ENCODE measurements at places on chromosomes 5 and 9.

GRCh38 chr9:96719921-96720320, 58.0 kb downstream of the ZNF510 start:
- no peak for DNase-seq

- DNase-seq, result no peak
Observed at GRCh38 chr5:76820526-76820890, 1.7 kb downstream of the F2RL1 start.

DNA sequence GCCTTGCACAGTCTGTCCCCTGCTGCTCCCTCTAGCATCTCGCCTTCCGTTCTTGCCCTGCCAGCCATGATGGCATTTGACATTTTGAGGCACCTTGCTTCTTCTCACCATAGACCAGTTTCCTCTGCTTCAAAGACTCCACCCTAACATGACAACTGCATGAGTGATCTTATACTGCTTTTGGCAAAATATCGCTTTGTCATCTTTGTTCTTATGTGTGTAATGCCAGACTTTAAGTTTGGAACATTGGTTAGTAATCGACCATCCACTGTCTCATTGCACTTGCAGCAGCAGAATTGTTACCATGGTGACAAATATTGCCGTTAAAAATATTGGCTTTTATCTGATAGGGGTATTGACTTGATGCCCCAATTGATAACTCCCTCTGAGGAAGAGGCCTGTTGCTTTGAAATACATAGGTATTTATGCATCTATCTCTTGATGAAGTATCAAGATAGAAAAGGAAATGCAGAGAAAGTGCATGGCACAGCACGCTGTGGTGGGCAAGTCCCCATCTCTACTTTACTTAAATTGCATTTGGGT, 6.8 kb downstream of the GARIN3 start:
- no peak for DNase-seq

- DNase-seq, result no peak
Observed at GRCh38 chr9:133715295-133715865, 22.8 kb downstream of the SARDH start.

DNA sequence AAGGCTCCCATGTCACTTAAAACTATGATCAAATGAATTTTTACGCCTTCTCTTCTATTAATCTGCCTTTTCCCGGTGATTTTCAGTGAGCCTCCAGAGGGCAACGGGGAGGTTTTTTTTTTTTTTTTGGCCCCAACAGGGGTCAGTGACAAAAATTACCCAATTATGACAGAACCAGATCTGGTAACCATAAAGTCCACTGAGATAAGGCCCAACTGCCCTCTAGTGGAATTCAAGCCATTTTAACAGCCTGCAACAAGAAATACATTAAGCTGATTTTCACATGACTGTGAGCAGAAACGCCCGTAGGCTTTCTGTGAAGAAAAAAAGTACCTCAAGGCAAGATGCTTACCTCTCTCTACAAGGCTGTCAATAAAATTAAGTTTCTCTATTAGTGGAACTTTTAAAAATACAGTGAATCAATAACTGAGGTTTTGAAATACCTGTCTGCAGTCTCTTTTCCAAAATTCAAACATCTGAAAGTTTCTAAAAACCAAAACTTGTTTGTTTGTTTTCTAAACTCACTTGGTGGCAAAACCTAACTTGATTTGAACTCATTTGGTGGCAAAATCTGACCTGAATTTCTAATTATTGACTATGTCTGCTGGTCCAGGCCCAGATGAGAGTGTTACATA, 49.7 kb upstream of the FST start:
- no peak for DNase-seq

- DNase-seq, result no peak
Observed at GRCh38 chr9:120875643-120875953, 1.4 kb downstream of the PHF19 start.

GRCh38 chr5:119179857-119180641, 109.2 kb downstream of the DMXL1 start:
- no peak for DNase-seq

DNA sequence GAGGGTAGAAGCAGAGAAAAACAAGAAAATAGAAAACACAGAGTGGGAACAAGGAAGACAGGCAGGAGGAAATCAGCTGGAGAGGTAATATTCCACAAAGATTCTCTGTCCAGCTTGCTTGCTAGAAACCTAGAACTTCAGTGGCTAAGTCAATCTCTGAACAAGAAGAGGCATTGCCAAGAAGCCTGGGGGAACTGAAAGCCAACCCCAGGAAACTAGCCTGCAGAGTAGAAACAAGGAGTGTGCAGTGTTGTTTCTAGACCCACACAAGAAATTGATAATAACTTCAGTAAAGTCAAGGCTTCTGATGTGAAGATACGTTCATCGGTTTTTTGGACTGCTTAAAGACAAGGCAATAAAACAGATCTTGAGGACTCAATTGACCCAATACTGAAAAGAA, 234.5 kb upstream of the MAP3K1 start:
- no peak for DNase-seq

- DNase-seq, result no peak
Observed at GRCh38 chr5:157555037-157555640, 20.4 kb downstream of the ADAM19 start.

- no peak for DNase-seq
Observed at GRCh38 chr5:111743512-111743911, 13.5 kb downstream of the NREP start.

GRCh38 chr5:160287378-160288051, 24.8 kb downstream of the CCNJL start:
- no peak for DNase-seq

GRCh38 chr9:79858508-79858907, 286.7 kb downstream of the TLE4 start:
- DNase-seq, result no peak

GRCh38 chr9:85258823-85259370, 482.9 kb downstream of the AGTPBP1 start:
- no peak for DNase-seq

DNA sequence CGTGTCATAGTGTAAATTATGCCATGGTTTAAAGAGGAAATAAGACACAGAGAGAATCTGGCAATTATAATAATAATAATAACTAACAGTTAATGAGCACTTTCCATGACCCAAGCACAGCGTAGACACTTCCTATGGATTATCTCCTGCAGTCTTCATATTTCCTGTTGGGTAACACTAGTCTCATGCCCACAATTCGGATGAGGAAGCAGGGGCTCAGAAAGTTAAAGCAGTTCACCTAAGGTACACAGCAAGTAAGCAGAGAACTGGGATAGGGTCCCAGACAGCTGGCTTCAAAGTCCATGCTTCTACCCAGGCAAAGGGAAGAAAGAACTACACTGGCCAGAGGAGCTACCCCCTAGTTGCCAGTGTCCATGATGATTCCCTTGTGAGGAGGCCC, 27.9 kb upstream of the TGFBI start:
- DNase-seq, result no peak

- DNase-seq, result no peak
Observed at GRCh38 chr9:137078701-137079400, 1.5 kb downstream of the UAP1L1 start.

DNA sequence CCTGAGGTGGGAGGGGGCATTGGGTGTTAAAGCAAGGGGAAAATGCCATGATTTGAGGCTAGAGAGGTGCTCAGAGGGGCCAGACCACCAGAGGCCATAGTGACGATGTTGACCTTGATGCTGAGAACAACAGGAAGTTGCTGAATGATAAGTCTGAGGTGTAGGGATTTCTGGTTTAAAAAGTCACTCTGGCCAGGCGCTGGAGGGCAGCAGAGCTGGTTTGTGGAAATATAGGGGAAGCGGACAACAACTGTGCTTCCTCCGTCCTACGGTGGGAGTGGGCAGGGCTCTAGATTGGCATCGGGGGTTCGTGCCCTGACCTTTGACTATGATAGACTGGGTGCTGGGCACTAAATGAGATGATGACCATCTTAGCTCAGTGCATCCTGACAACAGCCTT, 44.7 kb downstream of the STOM start:
- DNase-seq, result no peak

GRCh38 chr5:79771387-79771786, 81.8 kb downstream of the CMYA5 start:
- no peak for DNase-seq

GRCh38 chr9:125989524-125990180, 242.5 kb downstream of the PBX3 start:
- DNase-seq, result no peak

DNA sequence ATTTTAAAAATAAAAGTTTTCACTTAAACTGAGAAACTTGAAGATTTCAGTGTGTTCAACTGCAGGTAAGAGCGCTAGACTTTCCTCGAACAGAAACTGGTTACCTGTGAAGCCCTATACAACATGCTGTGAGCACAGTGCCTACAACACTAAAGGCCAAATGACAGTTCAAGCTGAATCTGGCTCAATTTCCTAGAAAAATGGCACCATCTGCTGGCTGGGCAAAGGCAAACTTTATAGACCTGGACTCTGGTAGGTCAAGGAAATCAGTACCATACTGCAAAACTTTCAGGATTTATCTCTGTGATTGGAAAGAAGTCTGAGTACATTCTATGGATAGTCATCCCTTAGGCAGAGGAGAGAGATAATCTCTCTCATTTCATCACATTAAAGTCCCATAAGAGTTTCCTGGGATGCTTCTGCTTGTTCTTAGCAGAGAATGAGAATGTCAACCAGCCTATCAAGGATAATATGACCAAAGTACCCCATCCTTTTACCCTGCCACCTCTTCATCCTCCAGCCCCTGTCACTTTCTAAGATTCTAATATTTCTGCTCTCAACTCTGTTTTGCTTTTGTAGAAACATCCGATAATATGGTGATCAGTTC, 31.8 kb upstream of the FOXB2 start:
- no peak for DNase-seq

GRCh38 chr5:147673266-147673665, 109.3 kb downstream of the JAKMIP2 start:
- no peak for DNase-seq

DNA sequence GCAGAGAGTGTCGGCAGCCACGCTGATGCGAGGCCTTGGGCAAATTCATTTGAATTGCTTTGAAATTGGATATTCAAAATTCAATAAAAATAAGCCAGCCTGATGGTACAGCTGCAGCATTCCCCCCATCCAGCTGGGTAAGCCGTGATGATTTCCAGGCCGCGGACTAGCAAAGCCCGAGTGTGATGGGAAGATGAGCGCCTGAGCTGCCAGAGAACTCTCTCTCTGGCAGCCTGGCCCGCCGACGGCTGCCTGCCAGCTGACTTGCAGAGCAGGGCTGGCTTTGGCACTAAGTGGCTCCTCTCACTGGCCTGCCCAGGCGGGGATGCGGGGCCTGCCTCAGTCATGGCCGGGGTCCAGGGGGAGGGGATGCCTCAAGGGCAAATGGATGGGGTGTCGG, 268.3 kb upstream of the WWC1 start:
- no peak for DNase-seq

DNA sequence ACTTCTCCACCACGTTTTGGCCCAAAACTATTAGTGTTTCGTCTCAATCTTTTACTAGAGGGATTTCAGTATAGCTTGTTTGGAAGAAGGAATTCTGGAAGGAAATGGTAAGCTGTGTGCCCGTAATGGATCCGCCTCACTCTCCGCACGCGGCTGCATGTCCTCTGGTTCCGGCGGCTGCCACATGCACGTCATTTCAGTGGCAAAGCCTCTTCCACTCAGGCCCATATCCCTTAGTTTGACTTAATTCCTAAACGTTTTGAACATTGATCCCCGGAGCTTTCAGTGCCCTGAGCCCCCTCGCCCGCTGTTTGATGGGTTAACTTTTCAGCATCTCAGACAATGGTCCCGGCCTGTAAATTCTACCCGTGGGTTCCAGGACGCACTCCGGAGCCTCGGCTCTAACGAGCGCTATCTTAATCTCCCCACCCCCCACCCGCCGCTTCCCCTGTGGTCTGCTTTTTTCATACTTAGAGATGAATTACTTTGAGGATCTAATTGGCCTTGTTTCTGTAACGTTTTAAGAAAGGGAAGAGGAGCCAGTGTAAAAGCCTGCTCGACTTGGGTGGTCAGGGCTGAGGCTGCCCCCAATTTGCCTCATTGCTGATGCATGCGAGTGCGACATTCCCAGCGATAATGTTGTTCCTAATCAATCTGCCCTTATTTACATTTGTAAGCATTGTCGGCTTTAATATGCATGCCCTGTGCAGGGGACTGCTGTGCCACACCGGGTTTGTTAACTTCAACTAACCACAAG, 4.6 kb downstream of the PTCH1 start:
- no peak for DNase-seq

DNA sequence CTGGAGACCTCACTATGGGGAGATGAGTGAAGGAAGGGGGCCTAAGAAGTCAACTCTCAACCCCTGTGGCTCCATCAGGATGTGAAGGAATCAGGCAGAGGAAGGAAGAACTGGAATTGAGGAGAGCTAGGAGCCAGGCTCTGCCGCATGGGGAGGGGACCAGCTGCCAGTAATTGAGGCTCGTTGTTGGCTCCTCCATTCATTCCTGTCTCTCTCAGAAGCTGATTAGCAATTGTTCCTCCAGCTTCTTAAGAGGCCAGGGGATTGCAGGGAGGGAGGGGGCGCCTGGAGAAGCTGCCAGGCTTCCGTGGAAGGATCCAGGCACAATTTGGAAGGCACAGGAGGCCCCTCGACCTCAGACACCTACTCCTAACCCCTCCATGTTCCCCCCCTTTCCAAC, 20.5 kb upstream of the TTLL11 start:
- no peak for DNase-seq

- no peak for DNase-seq
Observed at GRCh38 chr5:137937994-137938750, 48.9 kb downstream of the PKD2L2 start.

DNA sequence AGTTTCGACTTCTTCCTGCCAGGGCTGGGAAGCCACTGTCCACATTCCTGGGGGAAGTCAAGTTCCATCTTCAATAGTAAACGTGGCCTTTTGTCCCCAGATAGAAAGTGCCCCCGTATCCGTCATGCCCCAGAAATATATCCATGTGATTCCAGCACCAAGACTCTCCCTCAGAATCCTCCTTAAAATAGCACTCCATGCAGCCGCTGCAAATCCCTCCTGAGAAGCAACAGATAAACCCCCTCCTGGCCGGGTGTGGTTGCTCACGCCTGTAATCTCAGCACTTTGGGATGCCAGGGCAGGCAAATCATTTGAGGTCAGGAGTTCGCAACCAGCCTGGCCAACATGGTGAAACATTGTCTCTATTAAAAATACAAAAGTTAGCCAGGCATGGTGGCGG, 126.1 kb downstream of the OLFM1 start:
- DNase-seq, result no peak

GRCh38 chr9:87115785-87116184, 168.5 kb upstream of the GAS1 start:
- DNase-seq, result no peak

DNA sequence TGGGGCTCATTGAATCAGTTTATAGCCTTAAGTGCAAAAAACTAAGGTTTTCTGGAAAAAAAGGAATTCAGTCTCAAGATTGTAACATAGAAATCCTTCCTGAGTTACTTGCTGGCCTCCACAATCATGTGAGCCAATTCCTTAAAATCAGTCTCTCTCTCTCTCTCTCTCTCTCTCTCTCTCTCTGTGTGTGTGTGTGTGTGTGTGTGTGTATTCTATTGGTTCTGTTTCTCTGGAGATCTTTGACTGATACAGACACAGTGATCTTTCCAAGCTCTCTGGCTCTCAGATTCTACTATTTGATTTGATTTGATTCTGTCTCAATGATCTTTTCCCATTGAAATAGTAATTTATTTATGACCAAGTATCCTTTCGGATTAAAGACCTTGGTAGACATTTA, 74.6 kb downstream of the CFAP95 start:
- DNase-seq, result no peak

All from stimulated activated CD4-positive, alpha-beta T cell treated with anti-CD3 and anti-CD28 coated beads, Interleukin-4, amount 100 ng/mL, for 1 hour (primary cell).